ENCODE measurements at places on chromosomes 12 and 14.

GRCh38 chr12:28014196-28014595 lies 41.7 kb upstream of the PTHLH start:
- DNase-seq, result no peak

DNA sequence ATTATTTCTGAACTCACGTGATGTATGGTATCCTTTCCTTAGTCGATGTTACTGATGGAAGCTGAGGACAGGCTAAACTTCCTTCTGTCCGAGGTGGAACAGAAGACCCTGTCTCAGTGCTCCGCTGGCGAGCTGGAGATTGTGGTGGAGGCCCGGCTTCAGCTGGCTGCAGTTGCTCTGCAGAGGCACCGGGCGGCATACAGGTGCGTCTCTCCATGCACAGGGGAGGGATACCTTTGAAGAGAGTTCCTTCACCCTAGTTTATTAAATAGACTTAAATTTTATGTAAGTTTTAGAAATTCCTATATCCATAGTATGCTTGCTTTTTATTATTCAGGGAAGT lies 186.7 kb upstream of the NEDD1 start:
- peak; percentile 41 for DNase-seq

- DNase-seq, result peak; percentile 51
Observed at GRCh38 chr12:67649261-67649569, 670 bp downstream of the DYRK2 start.

- DNase-seq, result no peak
Observed at GRCh38 chr12:108564724-108565123, 2.3 kb downstream of the ISCU start.

GRCh38 chr14:51121096-51121495 lies 26.2 kb upstream of the TRIM9 start:
- DNase-seq, result no peak

DNA sequence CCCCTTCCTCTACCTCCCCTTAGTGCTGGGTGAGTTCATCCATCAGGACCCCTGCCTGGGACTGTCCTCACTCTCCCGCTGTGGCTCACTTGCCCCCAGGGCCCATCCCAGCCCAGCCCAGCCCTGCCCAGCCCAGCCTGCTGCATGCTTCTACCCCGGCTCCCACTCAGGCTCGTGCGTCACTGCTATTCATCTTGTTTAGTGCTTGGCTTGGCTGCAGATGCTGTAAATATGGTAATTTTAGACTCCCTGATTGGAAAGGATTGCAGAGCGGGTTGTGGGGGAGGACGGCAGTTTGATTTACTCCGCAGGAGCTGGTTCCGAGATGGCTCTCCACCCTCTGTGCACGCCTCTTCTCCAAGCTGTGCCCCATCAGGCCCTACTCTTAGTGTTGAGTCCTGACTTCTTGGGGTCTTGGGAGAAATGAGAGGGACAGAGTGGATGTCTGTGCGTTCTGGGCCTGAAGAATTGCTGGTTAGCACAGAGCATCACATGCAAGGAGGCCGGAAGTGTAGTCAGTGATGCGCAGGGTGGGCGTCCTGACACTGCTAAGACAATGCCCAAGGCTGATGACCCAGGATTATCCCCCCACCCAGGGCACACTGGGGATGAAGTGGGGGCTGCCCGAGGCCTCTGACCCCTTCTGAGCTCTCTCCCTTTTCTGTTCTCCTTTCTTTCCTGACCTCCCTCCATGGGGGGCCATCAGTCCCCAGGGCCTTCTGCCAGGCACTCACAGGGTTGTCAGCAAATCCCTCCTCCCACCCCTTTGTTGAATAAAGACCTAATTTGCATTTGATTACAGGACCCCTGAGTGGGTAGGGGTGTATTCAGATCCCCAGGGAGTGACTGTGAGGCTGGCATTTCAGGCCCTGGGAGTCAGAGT lies 244.4 kb downstream of the ZFP36L1 start:
- DNase-seq, result peak; percentile 89

- DNase-seq, result peak; percentile 69
Observed at GRCh38 chr14:74501135-74501614, 7.6 kb downstream of the ISCA2 start.

GRCh38 chr12:115518-115917 lies 49.0 kb downstream of the IQSEC3 start:
- DNase-seq, result no peak

DNA sequence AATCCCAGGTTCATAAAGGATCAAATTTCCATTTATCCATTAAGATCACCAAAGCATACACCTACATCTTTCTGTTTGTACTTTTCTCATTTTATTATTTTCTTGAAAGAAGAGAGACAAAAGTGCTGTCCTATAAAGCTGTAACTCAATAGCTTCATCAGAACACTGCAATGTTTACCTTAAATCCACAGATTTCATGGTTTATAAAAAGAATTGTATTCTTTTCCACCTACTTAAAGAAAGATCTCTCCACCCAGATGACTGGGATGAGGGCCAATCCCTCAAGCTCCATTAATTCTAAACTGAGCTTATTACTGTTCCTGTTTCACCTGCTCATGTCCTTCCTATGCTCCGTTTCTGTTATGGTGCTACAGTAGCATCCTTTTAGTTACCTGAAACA lies 470.6 kb downstream of the BCAT1 start:
- DNase-seq, result no peak

- DNase-seq, result no peak
Observed at GRCh38 chr12:24109381-24110039, 160.0 kb upstream of the SOX5 start.

DNA sequence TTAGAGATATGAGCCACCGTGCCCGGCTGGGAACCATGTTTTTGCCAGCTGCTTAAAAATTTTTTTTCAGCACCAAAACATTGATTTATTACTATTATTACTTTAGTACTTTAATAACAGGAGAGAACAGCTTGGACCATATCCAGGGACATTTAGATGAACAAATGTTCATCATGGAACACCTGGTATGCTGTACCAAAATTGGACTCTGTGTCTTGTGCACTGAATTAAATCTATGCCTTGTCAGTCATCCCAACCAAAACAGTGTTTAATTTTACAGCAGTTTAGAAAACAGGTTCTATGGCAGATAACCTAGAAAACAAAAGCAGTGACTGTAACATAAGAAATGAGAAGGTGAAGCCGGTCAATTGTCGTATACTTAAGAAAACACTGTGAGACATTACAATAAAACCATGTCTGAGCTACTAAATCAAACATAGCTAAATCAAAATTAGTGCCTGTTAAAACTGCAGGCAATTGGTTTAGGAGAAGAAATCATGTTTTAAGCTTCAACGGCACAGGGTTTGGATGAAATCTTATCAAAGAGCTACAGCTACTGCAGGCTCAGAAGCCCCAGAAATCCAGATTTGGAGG lies 58.2 kb upstream of the PYGL start:
- DNase-seq, result no peak

DNA sequence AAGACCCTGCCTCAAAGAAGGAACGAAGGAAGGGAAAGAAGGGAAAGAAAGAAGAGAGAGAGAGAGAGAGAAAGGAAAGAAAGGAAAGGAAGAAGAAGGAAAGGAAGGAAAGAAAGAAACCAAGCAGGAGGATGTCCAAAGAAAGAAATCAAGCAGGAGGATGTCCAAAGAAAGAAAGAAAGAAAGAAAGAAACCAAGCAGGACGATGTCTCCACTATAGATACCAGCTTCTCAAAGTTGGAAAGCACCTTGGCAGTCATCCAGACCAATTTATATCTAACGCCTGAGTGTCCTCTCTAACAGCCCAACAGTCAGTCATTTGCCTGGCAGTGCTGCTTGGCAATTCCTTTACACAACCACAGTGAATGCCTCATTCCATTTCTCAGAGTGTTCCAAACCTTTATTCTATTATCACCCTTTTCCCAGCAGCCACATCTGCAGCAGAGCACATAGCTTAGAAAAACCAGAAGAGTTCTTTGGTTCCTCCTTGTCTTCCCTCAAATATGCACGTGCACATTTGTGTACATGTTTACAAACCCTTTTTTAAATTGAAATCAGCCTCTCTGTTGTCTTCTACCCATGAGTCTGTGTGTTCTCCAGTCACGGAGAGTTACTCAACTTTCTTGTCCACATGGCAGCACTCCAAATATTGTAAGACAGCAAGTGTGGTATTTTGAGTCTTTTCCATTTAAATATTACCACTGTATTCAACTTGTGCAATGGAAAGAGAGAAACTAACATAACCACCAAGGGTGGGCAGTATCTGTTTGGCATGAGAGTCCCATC lies 138.4 kb downstream of the STXBP6 start:
- peak; percentile 67 for DNase-seq

DNA sequence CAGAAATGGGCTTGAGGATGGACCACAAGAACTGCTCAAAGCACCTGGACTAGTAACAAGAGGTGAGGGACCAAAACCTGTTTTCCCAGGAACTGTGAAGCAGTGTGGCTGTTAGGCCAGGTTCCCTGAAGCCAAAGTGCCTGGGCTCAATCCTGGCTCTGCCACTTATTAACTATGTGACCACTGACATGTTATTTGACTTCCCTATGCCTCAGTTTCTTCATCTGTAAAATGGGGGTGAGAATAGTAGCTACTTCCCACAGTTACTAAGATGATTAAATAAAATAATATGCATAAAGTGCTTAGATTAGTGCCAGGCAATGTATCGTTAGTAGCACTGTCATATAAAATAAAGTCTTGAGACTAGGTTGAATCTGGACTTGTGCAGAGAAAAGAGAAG lies 25.6 kb downstream of the SMUG1 start:
- no peak for DNase-seq

DNA sequence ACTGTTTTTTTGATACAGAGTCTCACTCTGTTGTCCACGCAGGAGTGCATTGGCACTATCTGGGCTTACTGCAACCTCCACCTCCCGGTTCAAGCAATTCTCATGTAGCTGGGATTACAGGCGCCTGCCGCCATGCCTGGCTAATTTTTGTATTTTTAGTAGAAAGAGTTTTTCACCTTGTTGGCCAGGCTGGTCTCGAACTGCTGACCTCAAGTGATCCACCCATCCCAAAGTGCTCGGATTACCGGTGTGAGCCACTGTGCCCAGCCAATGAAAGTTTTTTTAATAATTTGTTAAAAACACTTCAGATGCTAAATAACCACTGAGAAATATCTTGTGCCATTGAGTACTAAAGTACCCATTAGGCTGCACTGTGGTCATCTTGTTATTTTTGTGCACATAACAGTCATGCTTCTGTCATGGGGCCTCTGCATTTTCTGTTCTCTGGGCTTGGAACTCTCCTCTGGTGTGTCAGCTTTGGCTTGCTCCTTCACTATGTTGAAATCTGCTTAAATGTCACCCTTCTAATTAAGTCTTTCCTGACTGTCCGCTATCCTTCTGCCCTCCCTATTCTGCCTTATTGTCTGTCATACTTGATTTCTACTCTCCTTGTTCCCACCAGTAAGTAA lies 105.1 kb downstream of the KTN1 start:
- DNase-seq, result peak; percentile 35

DNA sequence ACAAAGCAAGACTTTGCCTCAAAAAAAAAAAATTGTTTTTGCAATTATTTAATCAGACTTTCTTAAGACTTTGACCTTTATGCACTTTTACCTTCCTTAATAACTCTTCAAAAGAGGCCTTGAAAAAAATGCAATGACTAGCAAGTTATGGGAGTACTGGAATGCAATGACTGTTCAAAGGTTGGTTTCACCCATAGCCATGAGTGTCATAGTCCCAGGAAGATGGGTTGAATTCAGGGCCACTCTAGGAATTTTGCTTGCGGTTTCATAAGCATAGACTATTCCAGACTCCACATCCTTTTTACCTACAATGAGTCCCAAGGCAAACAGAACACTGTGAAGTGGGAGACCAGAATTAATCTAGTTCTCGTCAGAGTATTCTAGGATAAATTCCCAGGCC lies 29.4 kb upstream of the DENND5B start:
- DNase-seq, result no peak

- peak; percentile 71 for DNase-seq
Observed at GRCh38 chr12:3150931-3151835, 74.0 kb downstream of the TSPAN9 start.

- DNase-seq, result no peak
Observed at GRCh38 chr12:58171914-58172313, 230.5 kb downstream of the ATP23 start.

DNA sequence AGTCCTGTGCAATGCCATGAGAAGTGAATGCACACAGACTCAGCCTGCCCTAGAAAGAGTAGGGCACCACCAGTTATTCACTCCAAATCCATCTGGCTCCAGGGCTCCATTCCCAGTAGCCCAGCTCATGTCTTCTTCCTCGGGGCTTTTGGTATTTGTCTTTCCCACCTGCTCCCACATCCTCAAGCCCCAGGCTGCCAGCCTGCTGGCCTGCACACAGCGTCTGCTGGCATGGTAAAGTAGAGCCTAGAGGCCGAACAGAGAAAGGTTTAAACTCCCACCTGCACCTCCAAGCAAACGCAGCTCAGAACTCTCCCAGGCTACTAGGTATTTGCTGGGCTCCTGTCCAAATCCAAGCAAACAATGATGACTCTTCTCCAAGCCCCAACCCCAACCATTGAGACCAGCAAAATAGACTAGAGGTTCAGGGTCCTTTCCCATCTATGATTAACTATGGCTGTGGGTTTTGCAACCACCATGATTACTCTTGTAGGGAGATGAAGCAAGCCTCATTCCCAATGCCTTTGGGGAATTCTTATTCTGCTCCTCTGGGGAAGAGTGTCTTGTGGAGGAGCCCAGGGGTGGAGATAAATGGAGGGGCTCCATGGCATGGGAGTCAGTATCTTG lies 5.2 kb upstream of the VDR start:
- no peak for DNase-seq

DNA sequence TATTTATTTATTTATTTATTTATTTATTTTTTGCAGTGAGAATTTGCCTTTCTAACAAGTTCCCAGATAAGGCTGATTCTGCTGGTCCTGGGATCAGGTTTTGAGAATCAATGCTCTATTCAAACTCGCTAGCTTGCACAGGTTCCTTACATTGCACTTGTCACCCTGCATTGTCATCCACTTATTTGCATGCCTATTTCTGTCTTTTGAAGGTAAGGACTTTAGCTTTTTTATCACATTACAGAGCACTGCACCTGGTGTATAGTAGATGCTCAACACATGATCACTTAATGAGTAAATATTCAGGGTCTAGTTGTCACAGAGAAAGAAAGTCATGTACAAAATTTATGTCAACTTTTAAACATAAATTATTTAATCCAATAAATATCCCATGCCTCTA lies 219.7 kb upstream of the BTG1 start:
- DNase-seq, result no peak

GRCh38 chr12:109710747-109711595 lies 2.7 kb upstream of the FAM222A start:
- peak; percentile 27 for DNase-seq

GRCh38 chr14:22386924-22387775 lies 201.9 kb downstream of the DAD1 start:
- DNase-seq, result peak; percentile 87

DNA sequence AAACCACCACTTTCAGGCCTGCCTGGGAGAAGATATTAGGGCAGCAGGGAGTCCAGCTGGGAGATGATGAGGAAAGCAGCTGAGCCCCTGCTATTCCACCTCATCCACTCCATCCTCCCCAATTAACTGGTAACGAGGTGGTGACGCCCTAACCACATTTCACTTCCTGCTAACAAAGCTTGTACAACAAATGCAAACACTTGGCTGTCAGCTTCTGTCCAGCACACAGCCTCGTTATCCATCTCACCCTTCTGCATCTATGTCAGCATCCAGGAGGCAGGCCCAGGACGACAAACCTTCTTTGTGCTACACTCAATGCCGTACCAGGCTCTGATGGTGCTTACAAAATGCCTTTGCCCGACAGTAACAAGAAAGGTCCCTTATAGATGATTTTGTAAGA lies 225.4 kb downstream of the APAF1 start:
- DNase-seq, result no peak
